ENCODE measurements at places on chromosomes 2 and 18. TPM values are rescaled to one million over a fixed set of nuclear protein-coding genes. Genes with fewer than 3 reads are reported as not detected.

- no peaks in the 10 kb centered on the region for H3K27me3 ChIP-seq
- H3K36me3 ChIP-seq: no peaks in the 10 kb centered on the region
- H3K4me3 ChIP-seq: no peak overlapping the region
Measured at GRCh38 chr2:168350380-168350779, 103.0 kb upstream of the STK39 start.

ERMN gene
- not detected for total RNA-seq

MTIF2 gene
- 21.6 TPM for total RNA-seq

- H3K27ac ChIP-seq: no peak overlapping the region
- no peak overlapping the region for H3K4me3 ChIP-seq
- peaks cover 29% of the 10 kb centered on the region for H3K4me1 ChIP-seq
- H3K36me3 ChIP-seq: no peaks in the 10 kb centered on the region
Measured at GRCh38 chr2:29918941-29919340, 2.4 kb downstream of the ALK start.

- H3K4me1 ChIP-seq: no peaks in the 10 kb centered on the region
- no peak overlapping the region for H3K4me3 ChIP-seq
- no peaks in the 10 kb centered on the region for H3K36me3 ChIP-seq
Measured at GRCh38 chr2:10995366-10995970, 83.7 kb downstream of the KCNF1 start.

DNA sequence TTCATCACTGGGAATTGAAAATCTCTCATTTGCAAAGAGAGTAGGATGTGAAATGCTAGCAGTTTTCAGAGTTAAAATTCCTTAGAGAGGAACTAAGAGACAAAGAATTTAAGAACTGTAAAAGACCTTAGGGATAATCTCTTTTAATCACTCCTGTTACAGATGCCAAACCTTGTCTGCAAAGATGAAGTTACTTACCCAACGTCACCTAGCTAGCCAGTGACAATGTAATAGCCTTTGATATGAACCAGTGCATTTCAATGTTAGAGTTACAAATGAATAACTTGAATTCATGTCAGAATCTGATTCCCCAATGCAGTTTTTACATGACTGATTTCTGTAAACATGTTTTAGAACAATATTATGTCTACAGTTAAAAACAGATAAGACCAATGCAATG is 190.1 kb downstream of the LRP1B start:
- H3K4me1 ChIP-seq: no peaks in the 10 kb centered on the region
- no peaks in the 10 kb centered on the region for H3K27me3 ChIP-seq
- H3K4me3 ChIP-seq: no peak overlapping the region
- H3K27ac ChIP-seq: no peak overlapping the region
